ENCODE measurements at places on chromosomes 4 and X.

DNA sequence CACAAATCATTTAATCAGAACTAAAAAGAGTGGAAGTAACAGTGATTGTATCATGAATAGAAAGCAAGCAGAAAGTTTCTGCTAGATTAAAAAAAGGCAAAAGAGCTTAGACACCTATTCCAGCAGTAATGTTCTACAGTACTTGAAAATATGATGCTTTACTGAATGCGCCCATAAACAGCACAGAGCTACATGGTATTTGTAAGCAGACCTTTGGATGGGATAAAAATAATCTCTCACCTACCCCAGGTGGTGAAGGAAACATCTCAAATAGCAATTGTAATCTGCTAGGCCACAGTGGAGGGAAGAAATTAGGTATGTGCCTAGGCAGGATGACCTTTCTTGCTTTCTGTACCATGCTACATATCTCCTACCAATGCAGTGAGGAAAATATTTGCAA lies 280.9 kb upstream of the PRKX start:
- DNase-seq: no peak

- DNase-seq: no peak
Observed at GRCh38 chr4:56078866-56079265, 130.1 kb downstream of the CEP135 start.

GRCh38 chr4:34891892-34892291 lies 1352.4 kb downstream of the ARAP2 start:
- no peak for DNase-seq

DNA sequence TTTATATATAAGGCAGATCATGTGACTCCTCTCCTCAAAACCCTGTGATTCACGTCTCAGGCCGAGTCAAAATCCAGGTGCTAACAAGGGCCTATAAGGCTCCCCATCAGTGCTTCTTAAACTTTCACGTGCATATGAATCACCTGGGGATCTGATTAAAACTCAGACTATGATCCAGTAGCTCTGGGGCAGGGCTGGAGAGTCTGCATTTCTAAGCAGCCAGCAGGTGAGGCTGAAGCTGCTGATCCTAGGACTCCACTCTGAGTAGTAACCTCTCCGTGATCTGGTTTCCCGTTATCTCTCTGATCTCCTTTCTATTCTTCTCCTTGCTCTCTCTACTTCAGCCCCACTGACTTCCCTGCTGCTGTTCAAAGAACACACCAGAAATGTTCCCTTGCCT lies 252.4 kb upstream of the RPS6KA3 start:
- no peak for DNase-seq

DNA sequence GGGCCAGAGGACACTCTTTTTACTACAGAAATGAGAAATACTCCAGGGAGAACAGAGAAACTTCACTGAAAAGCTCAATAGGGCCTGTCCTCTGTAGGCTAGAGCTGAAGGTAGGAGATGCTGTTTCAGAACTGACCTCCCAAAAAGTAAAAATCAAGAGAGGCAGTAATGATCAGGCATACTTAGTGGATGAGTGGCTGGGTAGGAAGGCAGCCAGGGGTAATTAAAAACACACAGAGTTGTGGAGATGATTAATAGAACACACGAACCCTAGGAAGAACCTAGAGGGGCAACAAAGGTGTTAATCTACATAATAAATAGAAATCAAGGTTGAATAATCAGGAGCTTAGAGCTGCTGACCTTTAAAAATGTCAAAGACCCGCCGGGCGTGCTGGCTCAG lies 582.4 kb upstream of the ADGRL3 start:
- DNase-seq: no peak

- no peak for DNase-seq
Observed at GRCh38 chrX:1485033-1485432, 32.3 kb upstream of the ASMTL start.

DNA sequence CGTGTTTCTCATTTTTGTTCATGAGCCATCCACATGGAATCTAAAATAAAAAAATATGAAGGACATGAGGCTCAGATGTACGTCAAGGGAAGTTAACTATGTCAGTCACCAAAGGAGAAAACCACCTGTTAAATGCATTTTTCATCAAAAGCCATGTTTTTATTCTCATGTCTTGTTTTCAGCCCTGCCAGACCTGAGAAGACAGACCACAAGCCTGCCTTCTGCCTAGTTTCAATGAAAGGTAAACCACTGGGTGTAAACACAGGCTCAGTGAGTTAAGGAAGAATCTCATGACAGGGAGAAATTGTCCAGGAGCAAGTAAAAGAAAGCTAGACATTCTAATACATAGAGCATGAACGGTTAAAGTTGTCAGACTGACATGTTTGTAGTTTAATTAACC lies 52.3 kb upstream of the TNIP3 start:
- no peak for DNase-seq

DNA sequence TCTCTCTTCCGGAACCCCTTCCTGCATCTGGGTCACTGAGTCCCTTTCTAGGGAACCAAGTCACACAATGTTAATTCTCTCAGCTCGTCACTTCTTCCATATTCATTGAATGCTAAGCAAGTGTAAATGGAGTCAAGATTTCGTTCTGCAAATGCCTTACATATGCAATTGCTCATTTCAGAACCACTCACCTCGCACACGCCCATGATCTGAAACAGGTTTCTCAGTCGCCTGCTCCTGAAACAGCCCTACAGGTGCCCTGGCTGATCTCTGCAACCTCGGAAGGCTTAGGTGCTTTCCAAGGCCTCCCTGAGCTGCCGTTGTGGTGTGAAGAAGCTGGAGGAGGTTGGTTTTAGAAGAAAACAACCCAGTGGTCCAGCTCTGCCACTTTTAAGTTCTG lies 100.8 kb upstream of the MSX1 start:
- no peak for DNase-seq

GRCh38 chr4:87270144-87270543 lies 49.7 kb upstream of the KLHL8 start:
- peak; percentile 16 for DNase-seq

DNA sequence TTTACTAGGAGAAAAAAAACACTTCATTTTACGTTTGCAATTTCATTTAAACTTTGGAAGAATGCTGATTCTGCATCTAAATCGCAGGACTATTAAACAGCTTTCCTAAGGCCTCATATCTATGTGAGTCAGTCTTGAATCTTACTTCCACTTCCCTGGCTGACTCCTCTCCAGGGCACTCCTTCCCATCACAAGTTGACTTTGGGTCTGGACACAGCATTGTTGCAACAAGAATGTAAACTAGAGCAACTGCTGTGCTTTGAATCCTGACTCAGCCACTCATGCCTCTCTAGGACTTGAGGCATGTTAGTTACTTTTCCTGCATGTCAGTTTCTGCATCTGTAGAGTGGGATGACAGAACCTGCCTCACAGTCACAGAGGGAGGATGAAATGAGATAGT lies 413.8 kb downstream of the FAT4 start:
- DNase-seq: no peak

- peak; percentile 15 for DNase-seq
Observed at GRCh38 chrX:81120936-81121371, 80.8 kb downstream of the HMGN5 start.

GRCh38 chr4:38618505-38618904 lies 45.5 kb upstream of the KLF3 start:
- DNase-seq: no peak

GRCh38 chr4:48247878-48248558 lies 21.6 kb downstream of the TEC start:
- DNase-seq: no peak

GRCh38 chr4:185640811-185641675 lies 105.7 kb upstream of the PDLIM3 start:
- DNase-seq: peak; percentile 43

GRCh38 chr4:76740866-76741662 lies 156.9 kb downstream of the SOWAHB start:
- no peak for DNase-seq

DNA sequence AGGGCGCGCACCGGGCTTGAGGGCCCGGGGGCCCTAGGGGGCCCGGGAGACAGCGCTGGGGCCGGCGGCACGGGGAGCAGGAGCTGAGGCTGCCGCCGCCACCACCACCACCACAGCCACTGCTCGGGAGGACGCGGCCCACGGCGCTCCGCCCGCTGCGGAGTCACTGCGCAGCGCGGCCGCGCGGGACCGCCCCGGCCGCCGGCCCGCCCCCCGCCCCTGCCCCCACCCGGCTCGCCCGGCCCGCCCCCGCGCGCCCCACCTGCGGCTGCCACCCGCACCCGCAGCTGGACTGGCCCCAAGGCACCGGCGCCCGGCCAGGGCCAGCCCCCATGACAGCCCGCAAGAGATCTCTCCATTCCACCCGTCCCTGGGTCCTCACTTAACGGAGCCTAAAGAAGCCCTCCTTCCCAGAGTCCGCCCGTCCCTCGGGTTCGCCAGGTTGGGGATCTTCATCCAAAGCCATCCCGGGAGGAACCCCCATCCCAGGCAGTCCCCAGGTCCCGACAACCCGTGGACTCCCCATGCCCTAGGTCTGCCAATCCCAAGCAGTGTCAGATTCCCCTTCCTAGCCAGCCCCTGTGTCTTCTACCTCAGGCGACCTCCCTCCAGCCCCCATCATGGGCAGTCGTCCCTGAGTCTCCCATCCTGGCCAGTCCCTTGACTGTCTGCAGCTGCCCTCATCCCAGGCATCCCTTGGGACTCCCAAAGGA lies 40.0 kb upstream of the IQSEC2 start:
- peak; percentile 17 for DNase-seq

GRCh38 chr4:7424553-7425111 lies 10.1 kb downstream of the PSAPL1 start:
- DNase-seq: no peak

DNA sequence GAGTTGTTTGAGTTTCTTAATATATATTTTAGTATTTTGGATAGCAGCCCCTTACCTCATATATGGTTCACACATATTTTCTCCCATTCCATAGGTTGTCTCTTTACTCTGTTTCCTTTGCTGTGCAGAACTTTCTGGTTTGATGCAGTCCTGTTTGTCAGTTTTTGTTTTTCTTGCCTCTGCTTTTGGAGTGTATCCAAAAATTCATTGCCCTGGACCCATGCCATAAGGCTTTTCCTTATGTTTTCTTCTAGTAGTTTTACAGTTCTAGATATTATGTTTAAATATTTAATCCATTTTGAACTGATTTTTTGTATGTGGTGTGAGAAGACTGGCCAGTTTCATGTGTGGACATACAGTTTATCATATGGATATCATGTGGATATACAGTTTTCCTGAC lies 58.5 kb upstream of the NUDT6 start:
- DNase-seq: no peak

DNA sequence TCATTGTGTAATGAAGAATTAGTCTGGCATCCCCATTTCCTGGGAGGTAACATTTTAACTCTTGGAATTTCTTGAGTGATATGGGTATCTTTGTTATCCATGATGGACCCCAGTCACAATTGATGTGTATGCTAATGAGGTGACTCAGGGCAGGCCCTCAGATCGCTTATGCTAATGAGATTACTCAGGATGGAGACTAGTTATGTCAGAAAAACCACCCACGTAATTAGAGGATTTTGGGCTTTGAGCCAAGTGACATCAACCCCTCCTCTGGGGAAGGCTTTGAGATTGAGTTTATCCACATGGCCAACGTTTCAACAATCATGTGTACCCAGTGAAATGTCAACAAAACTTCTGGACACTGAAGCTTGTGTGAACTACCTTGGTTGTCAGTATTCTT lies 772.7 kb downstream of the STPG2 start:
- no peak for DNase-seq

DNA sequence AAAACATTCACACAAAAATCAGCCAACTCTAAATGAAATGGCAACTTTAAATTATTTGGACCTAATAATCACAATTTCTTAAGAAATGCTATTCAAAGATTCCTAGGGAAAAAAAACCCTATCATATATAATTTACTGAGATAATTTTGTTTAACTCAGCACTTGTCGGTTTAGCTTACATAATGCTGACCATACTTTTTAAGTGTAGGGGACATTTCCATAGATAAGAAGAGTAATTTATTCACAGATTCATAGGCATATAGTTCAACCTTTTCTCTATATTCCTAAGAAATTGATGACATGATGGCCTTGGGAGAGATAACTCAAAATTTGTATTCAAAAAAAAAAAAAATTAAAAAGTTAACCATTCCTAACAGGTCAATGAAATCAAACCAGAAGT lies 260.8 kb upstream of the PGRMC2 start:
- no peak for DNase-seq

DNA sequence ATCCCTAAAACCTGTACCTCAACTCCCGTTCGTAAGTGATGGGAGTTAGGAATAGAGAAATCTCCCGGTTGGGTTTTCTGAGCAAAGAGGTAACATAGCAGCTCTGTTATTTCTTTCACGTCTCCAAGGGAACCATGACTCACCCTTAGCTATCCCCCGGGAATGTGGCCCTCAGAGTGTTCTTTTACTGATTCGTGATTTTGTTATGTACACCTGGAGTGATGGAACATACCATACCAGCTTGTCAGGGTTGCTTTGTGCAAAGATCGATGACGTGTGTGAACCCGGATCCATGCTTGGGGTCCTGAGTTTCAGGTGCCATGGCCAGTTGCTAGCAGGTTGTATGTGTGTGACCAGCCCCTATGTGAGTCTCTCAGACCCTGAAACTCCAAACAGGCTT lies 52.6 kb downstream of the HPRT1 start:
- no peak for DNase-seq

DNA sequence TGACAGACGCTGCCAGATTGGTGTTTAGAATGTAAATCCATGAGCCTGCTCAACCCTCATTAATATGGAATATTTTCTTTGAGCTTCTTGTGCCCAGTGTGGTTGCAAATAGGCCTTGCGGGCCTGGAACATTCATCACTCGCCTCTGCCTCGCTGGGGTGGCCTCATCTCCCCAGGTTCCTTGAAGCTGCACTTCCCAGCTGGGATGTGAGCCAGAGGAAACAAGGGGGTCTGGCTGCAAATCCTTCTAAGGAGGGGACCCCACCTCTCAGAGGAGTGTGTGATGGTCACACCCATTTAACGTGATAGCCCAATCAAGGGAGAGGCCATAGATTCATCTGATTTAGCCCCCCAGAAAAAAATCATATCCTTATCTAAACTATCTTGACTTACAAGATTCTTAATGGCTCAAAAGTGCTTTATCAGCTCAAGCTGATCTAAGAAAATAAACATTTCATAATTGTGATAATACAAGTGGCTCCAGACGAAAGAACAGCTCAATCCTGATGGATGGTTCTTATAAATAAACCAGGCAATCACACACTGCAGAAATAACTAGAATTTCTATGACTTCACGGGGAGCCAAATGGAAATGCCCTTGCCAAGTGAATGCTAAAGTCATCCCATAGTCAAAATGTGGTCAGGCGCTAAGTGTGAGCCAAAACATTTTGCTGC lies 189.9 kb downstream of the PTTG2 start:
- no peak for DNase-seq

DNA sequence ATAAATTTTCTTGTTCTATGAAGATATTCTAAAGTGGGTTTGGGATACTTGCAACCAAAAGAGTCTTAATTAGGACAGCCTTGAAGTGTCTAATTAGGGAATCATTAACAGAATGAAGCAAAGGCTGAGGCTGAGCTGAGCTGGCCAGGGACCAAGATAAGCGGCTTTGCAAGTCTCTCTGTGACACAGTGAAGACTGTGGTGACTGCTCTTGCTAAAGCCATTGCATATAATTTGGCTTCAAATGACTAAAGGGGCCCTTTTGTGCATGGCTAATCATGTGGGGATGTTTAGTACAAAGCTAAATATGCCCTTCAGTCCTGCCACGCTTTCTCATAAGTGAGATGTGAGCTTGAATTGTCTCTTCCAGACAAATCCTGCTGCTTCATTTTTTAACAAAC lies 31.2 kb upstream of the GYPA start:
- no peak for DNase-seq

GRCh38 chrX:132491191-132491590 lies 2.4 kb upstream of the MBNL3 start:
- DNase-seq: no peak
